ENCODE measurements at places on chromosomes 13 and 19. TPM values are rescaled to one million over a fixed set of nuclear protein-coding genes. Genes with fewer than 3 reads are reported as not detected.

GRCh38 chr13:39016787-39017186, 21.1 kb downstream of the PROSER1 start:
- no peaks in the 10 kb centered on the region for H3K27me3 ChIP-seq
- H3K27ac ChIP-seq, result no peak overlapping the region
- H3K4me3 ChIP-seq, result no peak overlapping the region
- no peaks in the 10 kb centered on the region for H3K36me3 ChIP-seq
- DNase-seq, result no peak

GRCh38 chr13:39930544-39931444, 275.3 kb downstream of the COG6 start:
- no peak for DNase-seq
- no peaks in the 10 kb centered on the region for H3K27me3 ChIP-seq

GRCh38 chr13:32737679-32738078, 151.4 kb downstream of the PDS5B start:
- no peaks in the 10 kb centered on the region for H3K27me3 ChIP-seq
- H3K36me3 ChIP-seq, result no peaks in the 10 kb centered on the region
- peak overlapping the region; percentile 37 for H3K4me3 ChIP-seq
- no peak for DNase-seq

FCHO1 gene
- 4.4 TPM for total RNA-seq

GRCh38 chr19:2254064-2254872, 1.9 kb downstream of the JSRP1 start:
- no peak overlapping the region for H3K4me3 ChIP-seq
- peaks cover 44% of the 10 kb centered on the region for H3K4me1 ChIP-seq
- no peak overlapping the region for H3K27ac ChIP-seq
- no peak for DNase-seq

GRCh38 chr19:58581227-58582141, 8.3 kb upstream of the MZF1 start:
- H3K4me1 ChIP-seq, result peaks cover 3% of the 10 kb centered on the region
- DNase-seq, result peak; percentile 89
- H3K4me3 ChIP-seq, result no peak overlapping the region
- H3K36me3 ChIP-seq, result no peaks in the 10 kb centered on the region

POLR1G gene
- total RNA-seq, result 5.9 TPM

PLPP2 gene
- 10.7 TPM for total RNA-seq

GRCh38 chr13:78832461-78832860, 173.5 kb upstream of the OBI1 start:
- H3K27me3 ChIP-seq, result no peaks in the 10 kb centered on the region
- H3K4me1 ChIP-seq, result no peaks in the 10 kb centered on the region
- H3K4me3 ChIP-seq, result no peak overlapping the region
- H3K36me3 ChIP-seq, result no peaks in the 10 kb centered on the region
- H3K27ac ChIP-seq, result no peak overlapping the region

All from tibial nerve (tissue), 4 donors.